ENCODE measurements at places on chromosomes 6 and 20.
A peak's percentile ranks its signal among the peaks of the same experiment; 100 is the strongest.

- DNase-seq, result peak; percentile 86
Observed at GRCh38 chr6:31664790-31665500, at the start of gene GPANK1. Gene GPANK1 (minus strand): TSS chr6:31664997. CDS start chr6:31664478, 519 bp downstream.

DNA sequence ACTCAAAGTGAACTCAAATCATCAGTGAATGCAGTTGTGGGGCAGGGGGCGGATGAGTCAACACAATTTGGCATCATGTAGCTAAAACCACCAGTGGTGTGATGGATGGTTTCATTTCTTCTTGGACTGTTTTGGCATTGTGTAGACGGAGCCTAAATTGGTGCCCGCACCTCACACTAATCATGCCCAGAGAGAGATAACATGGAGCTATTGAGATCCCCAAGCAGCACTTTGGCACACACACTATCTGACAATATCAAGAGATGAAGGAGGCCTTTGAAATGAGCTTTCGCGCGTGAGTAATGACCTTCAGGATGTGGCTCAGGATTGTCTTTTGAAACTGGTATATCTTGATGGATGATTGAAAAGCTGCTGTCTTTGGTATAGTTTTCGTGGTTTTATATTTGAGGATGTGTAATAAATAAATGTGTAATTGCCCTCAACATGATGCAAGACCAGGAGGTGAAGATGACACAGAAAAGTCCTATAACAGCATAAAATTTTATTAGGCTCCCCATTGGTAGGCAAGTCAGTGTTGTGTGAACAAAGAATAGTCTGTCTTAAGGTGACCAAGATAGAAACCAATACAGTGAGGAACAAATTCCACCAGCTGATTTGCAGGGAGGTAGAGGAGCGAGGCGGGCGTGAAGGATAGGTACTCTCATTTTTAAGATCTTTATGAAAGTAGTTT is 174.2 kb downstream of the TSHZ2 start:
- DNase-seq, result no peak

GRCh38 chr6:28336284-28337120 is 554 bp upstream of the ZSCAN31 start:
- DNase-seq, result no peak

GRCh38 chr6:90256698-90257485 is 39.8 kb downstream of the BACH2 start:
- DNase-seq, result peak; percentile 85

GRCh38 chr20:51969191-51969590 is 166.9 kb upstream of the SALL4 start:
- no peak for DNase-seq

DNA sequence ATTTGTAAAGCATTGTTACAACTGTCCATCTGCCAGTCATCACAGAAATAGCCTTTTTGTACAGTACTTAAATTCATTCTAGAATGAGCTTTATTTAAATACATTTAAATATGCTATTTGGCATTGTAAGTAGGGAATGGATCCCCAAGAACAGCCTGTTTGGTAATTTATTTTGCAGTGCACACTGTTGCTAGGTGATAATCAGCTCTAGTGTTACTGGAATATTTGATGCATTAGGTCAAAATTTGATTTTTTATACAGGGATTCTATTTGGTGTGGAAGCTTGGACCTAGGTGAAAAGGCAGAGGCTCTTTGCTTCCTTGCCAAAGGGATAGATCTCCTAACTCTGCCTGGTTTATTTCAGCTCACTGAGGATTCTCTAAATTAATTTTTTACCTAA is 593.7 kb downstream of the EPM2A start:
- DNase-seq, result no peak

DNA sequence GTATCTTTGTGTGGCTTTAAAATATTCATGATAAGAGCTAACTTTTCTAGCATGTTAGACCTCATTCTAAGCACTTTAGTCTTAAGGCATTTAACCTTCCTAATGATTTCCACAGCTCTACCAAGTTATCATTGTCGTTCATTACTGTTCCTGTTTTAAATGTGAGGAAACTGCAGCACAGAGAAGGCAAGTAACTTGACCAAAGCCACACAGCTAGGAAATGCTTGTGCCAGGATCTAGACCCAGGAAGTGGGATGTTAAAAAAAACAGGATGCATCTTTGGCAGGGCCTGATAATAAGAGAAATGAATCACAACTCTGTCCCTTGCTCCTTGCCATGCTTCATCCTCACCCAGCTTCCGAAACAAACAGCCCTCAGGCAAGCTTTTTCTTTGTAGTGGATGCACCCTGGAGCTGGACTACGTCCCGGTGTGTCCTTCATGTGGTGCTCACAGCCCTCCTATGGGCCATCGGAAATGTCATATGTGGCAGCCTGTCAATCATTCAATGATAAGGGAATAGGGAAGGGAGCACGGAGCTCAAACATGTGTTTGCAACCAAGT is 196.9 kb upstream of the RREB1 start:
- DNase-seq, result no peak

- no peak for DNase-seq
Observed at GRCh38 chr20:56522311-56522710, 2.2 kb upstream of the FAM209A start.

GRCh38 chr6:90144396-90144795 is 152.2 kb downstream of the BACH2 start:
- DNase-seq, result no peak

GRCh38 chr6:122059918-122060317 is 339.5 kb upstream of the HSF2 start:
- DNase-seq, result no peak

- no peak for DNase-seq
Observed at GRCh38 chr6:42390228-42390934, 61.3 kb downstream of the TRERF1 start.

- no peak for DNase-seq
Observed at GRCh38 chr6:51960419-51960818, 127.0 kb downstream of the PKHD1 start.

- DNase-seq, result no peak
Observed at GRCh38 chr20:10971096-10971495, 297.3 kb upstream of the JAG1 start.

- no peak for DNase-seq
Observed at GRCh38 chr6:130396722-130397121, 30.9 kb downstream of the TMEM200A start.

GRCh38 chr20:24420567-24420966 is 48.9 kb upstream of the SYNDIG1 start:
- no peak for DNase-seq

- DNase-seq, result no peak
Observed at GRCh38 chr6:8059129-8059528, 5.1 kb downstream of the BLOC1S5 start.

DNA sequence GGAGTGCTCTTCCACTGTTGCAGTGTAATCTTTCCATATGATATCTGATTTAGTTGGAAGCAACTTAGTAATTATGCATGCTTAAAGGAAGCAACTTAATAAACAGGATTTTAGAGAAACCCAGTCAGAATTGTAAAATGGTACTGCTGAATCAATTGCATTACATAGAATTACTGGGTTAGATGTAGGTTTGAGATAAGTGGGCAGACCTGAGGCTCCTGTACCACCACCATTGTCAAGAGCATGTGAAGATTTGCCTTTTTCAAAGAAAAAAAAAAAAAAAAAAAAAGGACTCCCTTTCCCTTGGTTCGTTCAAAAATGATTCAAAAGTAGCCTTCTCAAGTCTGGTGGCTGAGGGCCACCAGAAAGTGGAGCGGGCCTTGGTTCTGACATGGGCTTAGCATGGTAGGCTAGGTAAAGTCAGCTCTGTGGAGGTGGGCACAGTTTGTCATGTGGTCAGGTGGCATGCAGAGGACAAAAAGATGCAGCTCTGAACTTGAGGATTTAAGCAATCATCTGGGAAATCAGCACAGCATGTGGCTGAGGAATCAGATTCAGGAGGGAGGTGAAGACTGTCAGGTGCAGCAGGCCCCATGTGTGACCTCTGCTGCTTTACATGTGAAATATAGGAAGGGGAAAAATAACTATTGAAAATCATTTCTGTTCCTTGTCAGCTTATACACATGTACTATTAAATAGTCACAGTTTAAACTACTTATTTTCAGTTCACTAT is 32.4 kb downstream of the ARID1B start:
- no peak for DNase-seq

- DNase-seq, result no peak
Observed at GRCh38 chr6:35264550-35265274, 5.2 kb downstream of the ZNF76 start.

DNA sequence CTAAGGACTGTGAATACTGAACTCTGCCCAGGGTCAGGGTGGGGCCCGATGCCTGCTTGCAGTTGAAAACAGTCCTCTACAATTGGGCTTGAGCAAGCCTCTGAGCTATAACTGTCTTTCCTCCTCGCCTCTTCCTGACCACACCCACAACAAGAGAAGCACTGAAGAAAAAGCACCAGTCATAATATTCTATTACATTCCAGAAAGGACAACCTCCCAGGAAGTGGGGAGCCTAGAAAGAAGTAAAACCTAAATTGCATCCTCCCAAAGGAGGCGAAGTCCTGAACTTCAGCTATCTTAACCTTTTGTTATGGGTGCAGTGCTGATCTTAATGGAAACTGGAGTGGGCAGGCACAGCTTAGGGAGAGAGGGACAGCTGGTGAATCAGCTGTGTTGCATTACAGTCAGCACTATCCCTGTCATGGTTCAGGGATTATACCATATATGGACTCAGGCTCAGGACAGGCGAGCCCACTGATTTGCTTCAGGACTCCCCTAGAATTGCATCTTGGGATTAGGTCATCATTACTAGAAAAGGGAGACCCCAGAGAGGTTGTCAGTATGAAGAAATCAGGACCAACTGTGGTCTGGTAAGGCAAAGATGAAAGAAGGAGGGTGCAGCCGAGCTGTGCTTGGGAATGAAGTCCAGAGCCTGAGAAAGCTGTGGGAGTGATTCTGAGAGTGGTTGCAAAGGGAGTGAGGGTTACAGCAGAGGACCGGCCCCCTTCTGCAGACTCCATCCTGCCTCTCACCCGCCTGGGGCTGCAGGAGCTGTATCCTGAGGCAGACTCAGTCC is 18.3 kb upstream of the TRAM2 start:
- DNase-seq, result peak; percentile 76

- no peak for DNase-seq
Observed at GRCh38 chr20:10555865-10556308, 117.9 kb downstream of the JAG1 start.

DNA sequence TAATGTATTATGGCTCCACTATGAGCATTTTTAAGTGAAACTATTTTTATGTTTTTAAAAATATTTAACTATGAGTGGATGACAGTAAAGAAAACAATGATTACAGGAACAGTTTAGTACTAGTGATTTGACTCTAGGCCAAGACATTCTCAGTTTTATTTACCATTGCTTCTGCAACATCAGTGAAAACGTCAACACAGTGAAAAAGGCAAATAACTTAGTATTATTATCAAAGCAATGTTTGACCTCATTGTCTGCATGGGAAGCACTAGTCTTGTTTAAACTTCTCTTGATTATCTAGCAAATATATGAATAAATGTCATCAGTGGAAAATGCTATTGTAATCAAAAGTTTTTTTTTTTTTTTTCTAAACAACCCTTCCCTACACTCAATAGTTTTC is 165.0 kb downstream of the HTR1B start:
- DNase-seq, result no peak

DNA sequence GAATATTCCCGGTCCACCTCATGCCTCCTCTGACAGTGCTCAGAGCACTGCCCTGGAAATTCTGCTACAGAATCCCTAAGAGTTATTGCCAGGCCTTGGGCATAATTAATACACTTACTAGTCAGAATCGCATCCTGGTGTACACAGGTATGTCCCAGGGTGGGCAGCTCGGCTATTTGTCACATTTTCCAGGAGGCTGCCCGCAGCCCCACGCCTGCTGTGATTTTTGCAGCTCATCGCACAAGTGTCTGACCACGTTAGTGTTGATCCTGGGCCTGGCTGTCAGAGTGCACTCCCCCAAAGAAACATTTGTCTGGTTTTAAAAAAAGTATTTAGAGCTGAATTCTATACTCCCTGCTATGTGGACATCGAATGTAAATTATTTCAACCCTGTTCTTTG is 105.4 kb downstream of the CD83 start:
- no peak for DNase-seq

GRCh38 chr6:27136077-27136644 is 111.3 kb upstream of the PRSS16 start:
- no peak for DNase-seq

DNA sequence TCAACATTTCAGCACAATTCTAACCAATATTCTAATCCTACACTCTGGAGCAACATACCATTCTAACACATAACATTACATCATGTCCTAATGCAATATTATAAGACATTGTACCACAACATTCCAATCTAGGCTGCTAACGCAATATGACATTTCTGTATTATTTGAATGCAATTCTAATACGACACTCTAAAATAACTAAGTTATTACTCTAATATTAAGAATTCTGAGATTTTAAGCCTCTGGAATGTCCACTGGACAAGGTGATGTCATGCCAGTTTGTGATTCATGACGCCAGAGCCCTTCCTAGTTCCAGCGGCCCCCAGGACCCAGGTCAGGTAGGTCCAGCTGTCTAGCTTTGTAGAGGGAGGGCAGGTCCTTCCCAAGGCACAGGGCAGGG is 69.7 kb upstream of the SIRPA start:
- DNase-seq, result peak; percentile 61

DNA sequence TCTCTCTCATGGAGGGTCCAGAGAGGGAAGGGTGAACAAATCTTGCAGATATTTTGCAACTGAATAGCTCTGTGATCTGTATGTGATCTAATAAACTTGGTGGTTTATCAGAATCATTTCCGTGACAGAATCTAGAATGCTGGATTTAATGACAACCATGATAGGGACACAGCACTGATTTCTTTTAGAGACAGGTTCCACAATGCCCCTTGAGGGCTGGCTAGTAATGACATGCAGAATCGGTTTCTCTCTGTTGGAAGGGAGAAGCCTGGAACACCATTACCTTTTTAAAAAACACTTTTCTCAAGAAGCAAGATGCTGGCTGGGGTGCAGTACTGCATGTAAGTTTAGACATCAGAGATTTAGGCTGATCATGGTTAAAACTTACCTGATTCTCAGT is 313.4 kb downstream of the CDH26 start:
- DNase-seq, result no peak

- DNase-seq, result peak; percentile 100
Observed at GRCh38 chr6:157764178-157765068, 58.6 kb upstream of the SNX9 start.

GRCh38 chr20:31712112-31712553 is 10.5 kb downstream of the BCL2L1 start:
- no peak for DNase-seq

GRCh38 chr6:38942442-38942841 is 106.1 kb upstream of the GLP1R start:
- no peak for DNase-seq

- DNase-seq, result no peak
Observed at GRCh38 chr6:157290797-157291196, 32.5 kb downstream of the TMEM242 start.

DNA sequence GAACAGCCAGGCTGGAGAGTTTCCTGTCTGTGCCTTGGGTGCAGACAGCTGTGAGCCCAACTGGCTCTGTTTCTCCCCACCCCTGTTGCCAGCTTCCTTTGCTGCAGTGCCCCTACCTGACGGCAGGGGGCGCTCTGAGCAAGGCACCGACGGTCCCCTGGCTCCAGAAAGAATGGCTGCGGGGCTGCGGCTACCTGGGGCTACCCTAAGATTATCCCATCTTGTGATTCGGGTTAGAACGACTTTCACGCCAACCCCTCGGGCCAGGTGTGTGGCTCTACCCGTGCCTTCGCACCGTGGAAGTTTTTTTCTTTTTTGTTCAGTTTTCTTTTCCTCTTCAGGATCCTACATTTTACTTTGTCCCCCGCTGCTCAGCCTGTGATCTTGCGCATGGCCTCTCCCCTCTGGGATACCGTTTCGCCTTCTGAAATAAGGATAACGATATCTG is 33.4 kb upstream of the AAR2 start:
- no peak for DNase-seq

GRCh38 chr6:4511641-4512020 is 264.6 kb upstream of the CDYL start:
- no peak for DNase-seq
